ENCODE measurements at places on chromosomes 12 and 14.

DNA sequence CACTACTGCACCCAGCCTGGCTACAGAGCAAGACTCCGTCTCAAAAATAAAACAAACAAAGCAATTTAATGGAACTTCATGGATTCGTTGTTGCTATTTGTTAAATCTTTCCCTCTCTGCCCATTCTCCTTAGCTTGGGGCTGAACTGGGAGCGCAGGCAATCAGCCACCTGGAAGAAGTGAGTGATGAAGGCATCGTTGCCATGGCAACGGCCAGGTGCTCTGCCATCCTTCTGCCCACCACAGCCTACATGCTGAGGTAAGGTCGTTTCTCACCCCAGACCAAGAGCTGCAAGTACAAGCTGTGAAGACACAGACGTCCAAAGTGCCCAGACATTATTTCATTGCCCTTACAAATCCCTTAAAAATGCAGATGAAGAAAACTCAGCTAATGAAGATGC is 19.1 kb downstream of the AMDHD1 start:
- no peak for DNase-seq

GRCh38 chr12:93519859-93520258 is 52.5 kb downstream of the MRPL42 start:
- DNase-seq = no peak

- no peak for DNase-seq
Observed at GRCh38 chr12:41709463-41710285, 435.0 kb downstream of the GXYLT1 start.

DNA sequence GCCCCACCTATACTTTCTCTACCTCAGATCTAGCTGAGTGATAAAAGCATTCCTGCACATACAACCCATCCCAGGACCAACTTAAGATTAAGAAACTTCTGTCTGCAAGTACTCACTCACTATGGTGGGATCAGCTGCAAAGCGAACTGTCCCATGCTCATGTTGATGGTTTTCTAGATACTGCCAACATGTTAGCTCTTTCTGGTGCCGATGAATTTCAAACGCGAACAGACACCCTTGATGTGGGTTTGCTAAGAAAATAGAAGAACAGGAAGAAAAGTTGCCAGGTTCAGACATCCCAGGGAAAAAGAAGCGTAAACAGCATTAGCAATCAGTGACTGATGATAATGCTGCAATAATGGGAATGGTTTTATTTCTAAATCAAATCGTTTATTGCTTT is 1.5 kb upstream of the SLC39A2 start:
- DNase-seq = no peak

DNA sequence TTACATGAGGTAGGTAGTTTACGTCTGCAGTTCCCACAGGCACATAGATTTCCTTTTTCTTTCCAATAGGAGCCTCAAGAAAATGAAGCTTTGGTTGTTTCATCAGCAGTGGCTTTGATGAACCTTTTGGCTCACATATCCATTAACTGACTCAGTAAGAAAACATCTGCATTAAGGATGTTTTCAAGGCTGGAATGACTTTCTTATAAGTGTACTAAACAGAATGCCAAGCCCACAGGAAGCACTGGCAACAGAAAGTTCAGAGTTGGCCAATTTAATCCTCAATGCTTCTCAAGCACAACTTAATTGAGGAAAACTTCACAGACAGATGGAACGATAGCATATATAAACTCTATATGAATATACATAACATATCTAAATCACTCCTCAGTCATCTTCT is 63.5 kb downstream of the ST8SIA1 start:
- DNase-seq = no peak
